ENCODE measurements at places on chromosomes 5 and 9. TPM values are rescaled to one million over a fixed set of nuclear protein-coding genes. Genes with fewer than 3 reads are reported as not detected.

The NUP188 gene
- polyA plus RNA-seq, result 19.2 TPM

The PCDHB5 gene
- polyA plus RNA-seq, result 1.0 TPM

The ACTBL2 gene
- 0.07 TPM for polyA plus RNA-seq

The TOMM5 gene
- 132 TPM for polyA plus RNA-seq

The MARVELD2 gene
- polyA plus RNA-seq, result 2.8 TPM

The GARIN3 gene
- polyA plus RNA-seq, result not detected

The MARCOL gene
- polyA plus RNA-seq, result not detected
